ENCODE measurements at places on chromosomes 1 and 21. TPM values are rescaled to one million over a fixed set of nuclear protein-coding genes. Genes with fewer than 3 reads are reported as not detected.
A peak's percentile ranks its signal among the peaks of the same experiment; 100 is the strongest.

DNA sequence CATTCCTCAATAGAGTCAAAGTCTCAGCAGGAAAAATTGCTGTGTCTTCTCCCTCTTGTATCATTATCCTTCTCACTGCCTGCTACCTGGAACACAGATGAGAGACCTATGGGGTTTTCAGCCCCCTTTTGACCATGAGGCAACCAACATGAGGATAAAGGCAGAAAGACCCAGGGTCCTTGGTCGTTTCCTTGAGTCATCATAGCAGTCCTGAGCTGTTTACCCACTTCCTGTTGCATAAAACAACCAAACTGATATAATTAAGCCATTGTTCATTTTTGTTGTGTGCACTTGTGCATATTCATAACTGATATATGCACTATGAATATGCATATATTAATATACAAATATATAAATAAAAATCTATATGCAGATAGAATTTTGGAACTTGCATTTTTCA lies 188.3 kb upstream of the MAP1LC3C start:
- no peaks in the 10 kb centered on the region for H3K27me3 ChIP-seq
- DNase-seq = no peak
- no peaks in the 10 kb centered on the region for H3K36me3 ChIP-seq
- no peaks in the 10 kb centered on the region for H3K4me1 ChIP-seq
- no peak overlapping the region for H3K4me3 ChIP-seq

GRCh38 chr21:32481875-32482408 lies 69.4 kb downstream of the EVA1C start:
- no peaks in the 10 kb centered on the region for H3K27me3 ChIP-seq
- no peak overlapping the region for H3K4me3 ChIP-seq
- DNase-seq = no peak
- H3K4me1 ChIP-seq = peaks cover 14% of the 10 kb centered on the region

Gene SUCO
- 38.3 TPM for total RNA-seq

DNA sequence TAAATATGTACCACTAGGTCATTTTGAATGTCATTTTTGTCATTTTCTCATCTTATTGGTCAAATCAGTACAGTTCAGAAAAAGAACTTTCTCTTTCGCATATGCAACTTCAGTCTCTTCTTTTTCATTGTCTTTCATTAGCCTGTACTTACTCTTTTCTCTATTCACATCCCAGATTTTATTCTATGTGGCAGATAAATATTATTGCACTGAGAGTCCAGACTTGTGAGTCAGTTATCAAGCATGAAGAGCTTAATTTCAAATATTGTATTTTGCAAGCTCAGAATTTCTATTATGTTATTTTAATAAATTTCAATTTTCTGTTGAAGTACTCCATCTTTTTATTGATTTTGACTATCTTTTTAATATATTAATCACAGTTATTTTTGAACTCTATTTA lies 105.2 kb upstream of the PALMD start:
- peaks cover 9% of the 10 kb centered on the region for H3K27me3 ChIP-seq
- H3K4me1 ChIP-seq = peaks cover 2% of the 10 kb centered on the region
- no peaks in the 10 kb centered on the region for H3K36me3 ChIP-seq
- H3K4me3 ChIP-seq = no peak overlapping the region
- no peak overlapping the region for H3K27ac ChIP-seq

DNA sequence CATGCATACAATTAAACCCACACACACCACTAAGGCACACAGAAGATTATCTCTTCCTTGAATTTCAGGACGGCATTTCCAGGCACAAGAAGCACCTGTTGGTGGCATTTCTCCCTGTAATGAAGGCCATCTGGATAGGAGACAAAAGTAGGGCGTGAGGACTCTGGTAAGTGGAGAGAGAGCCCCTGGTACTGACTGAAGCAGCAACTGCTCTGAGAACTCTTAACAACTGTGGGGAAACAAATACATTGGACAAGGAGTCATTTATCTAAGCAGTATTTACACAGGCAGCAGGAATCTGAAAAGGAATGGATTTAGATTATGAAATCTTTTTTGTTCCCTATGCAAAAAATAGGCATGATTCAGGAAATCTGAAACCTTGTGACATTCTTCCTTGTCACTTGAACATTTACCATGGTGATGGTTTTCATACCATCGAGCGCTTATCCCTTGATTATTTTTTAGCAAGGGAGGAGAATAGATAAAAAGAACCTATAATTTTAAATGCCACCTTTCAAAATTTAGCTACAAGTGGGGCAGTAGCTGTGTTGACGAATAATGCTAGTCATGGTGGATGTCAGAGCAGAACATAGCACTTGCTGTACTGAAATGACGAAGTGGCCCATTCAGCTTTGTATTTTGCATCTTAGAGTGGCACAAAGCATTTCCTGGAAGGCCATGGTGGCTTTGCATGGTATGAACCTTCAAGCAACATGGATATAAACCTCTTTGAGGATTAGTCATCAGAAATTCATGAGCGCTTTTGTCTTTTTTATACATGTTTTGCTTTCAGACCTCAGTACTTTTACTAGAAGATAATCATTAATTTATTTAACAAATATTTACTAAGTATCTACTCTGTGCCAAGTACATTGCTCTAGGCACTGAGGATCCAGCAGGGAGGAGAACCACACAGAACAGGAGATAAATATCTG lies 362.0 kb downstream of the ADGRL2 start:
- H3K27ac ChIP-seq = peak overlapping the region; percentile 90
- no peaks in the 10 kb centered on the region for H3K27me3 ChIP-seq
- DNase-seq = no peak
- H3K4me3 ChIP-seq = peak overlapping the region; percentile 67
- H3K4me1 ChIP-seq = peaks cover 27% of the 10 kb centered on the region

Gene RAB25
- 0.50 TPM for total RNA-seq

Gene SAMD11
- total RNA-seq = not detected

GRCh38 chr1:244325056-244325758 lies 126.5 kb downstream of the ADSS2 start:
- H3K4me1 ChIP-seq = peaks cover 60% of the 10 kb centered on the region
- H3K27ac ChIP-seq = peak overlapping the region; percentile 95
- H3K36me3 ChIP-seq = peaks cover 23% of the 10 kb centered on the region

GRCh38 chr1:52604063-52604770 lies 2.0 kb downstream of the GPX7 start:
- peaks cover 48% of the 10 kb centered on the region for H3K4me1 ChIP-seq
- no peak for DNase-seq

- no peak for DNase-seq
- H3K4me3 ChIP-seq = no peak overlapping the region
- H3K27me3 ChIP-seq = no peaks in the 10 kb centered on the region
Measured at GRCh38 chr1:219278288-219278687, 104.6 kb downstream of the LYPLAL1 start.

Gene CTH
- total RNA-seq = 2.0 TPM

Gene TMEM269
- total RNA-seq = 0.21 TPM

- no peak overlapping the region for H3K4me3 ChIP-seq
- peaks cover 26% of the 10 kb centered on the region for H3K36me3 ChIP-seq
- no peaks in the 10 kb centered on the region for H3K27me3 ChIP-seq
- DNase-seq = no peak
- H3K27ac ChIP-seq = no peak overlapping the region
- no peaks in the 10 kb centered on the region for H3K4me1 ChIP-seq
Measured at GRCh38 chr1:231279683-231280082, 38.7 kb downstream of the GNPAT start.

Gene SPRR2F
- not detected for total RNA-seq

Gene PCSK9
- total RNA-seq = not detected

Gene CYP4A22
- total RNA-seq = not detected

GRCh38 chr1:234231061-234231892 lies 142.0 kb upstream of the COA6 start:
- peaks cover 4% of the 10 kb centered on the region for H3K36me3 ChIP-seq
- H3K4me1 ChIP-seq = peaks cover 21% of the 10 kb centered on the region
- peak overlapping the region; percentile 76 for H3K27ac ChIP-seq
- peaks cover 12% of the 10 kb centered on the region for H3K27me3 ChIP-seq
- peak overlapping the region; percentile 14 for H3K4me3 ChIP-seq
- no peak for DNase-seq

DNA sequence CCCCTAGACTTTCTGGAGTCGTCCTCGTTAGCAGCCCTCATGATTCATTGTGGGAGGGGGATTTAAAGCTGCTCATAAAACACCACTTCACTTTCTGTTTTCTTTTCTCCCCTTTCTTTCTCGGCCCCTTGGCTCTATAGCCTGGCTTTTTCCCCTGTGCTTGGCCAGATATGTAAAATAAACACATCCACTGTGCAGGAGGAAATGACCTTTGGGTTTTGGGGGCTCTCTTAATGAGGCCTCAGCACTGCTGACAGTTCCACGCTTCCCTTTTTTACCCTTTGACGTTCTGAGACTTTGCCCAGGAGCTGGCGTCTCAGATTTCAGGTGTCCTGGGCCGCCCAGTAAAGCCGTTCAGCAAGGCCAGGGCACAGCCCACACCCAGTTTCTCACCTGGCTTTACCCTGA lies 65.7 kb downstream of the RUNX3 start:
- no peak overlapping the region for H3K27ac ChIP-seq
- no peaks in the 10 kb centered on the region for H3K36me3 ChIP-seq
- DNase-seq = no peak
- H3K4me3 ChIP-seq = no peak overlapping the region

Gene ITGB2
- total RNA-seq = 500 TPM

DNA sequence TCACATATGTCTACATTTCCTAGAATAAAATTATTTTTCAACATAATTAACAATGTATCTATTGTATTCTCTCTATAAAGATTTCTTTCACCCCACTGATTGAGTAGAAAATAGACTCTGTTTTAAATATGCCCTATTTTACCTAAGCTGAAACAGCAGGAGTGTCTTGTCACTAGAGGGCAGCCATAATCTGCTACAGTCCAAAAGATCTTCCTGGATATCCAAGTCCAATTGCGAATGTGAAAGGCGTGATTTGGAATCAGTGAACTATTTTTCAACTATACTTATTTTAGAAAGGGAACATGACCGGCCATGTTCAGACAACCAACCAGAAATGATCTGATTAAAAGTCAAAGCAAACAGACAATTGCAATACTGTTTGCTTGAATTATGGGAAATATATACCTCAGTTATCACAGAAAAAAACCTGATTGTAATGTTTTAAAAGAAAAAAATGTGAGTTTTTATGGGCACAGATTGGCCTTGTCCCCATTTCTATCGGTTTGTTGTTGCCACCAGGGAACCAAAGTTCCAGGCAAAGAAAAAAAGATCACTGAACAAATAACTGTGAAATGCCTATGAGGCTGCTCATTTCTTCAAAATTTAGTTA lies 1211.0 kb upstream of the ADGRL4 start:
- no peaks in the 10 kb centered on the region for H3K27me3 ChIP-seq
- H3K4me1 ChIP-seq = no peaks in the 10 kb centered on the region
- DNase-seq = no peak
- no peak overlapping the region for H3K4me3 ChIP-seq

DNA sequence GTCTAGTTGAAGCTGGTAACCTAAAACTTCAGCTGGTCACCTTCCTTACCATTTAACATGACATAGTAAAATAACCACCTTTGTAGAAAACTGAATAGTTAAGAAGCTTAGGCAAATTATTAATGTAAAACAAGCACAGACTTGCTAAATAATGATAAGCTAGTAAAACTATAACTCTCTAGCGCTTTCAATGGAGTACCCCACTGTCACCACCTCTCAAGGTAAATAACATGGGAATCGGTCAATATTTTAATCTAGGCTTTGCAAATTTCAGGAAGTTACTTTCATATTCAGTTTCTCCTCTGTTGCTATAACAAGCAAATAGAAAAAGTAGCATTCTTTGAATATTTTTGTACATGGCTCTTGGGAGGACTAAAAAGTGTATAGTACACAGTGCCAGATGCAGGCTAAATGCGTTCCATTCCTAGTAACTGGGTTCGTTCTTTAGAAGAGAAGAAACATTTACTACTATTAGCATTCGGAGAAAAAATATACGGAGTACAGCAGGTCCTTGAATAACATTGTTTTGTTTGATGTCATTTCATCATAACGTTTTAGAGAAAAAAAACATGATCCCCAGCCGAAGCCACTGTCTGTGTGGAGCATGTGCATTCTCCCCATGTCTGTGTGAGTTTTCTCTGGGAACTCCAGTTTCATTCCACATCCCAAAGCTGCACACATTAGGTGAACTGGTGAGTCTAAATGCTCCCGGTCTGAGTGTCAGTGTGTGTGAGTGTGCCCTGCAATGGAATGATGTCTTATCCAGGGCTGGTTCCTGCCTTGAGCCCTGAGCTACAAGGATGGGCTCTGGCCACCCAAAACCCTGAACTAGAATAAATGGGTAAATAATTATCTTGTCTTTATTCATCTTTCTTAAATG lies 52.5 kb downstream of the EPRS1 start:
- peaks cover 36% of the 10 kb centered on the region for H3K36me3 ChIP-seq
- no peak overlapping the region for H3K4me3 ChIP-seq
- peaks cover 2% of the 10 kb centered on the region for H3K4me1 ChIP-seq
- H3K27me3 ChIP-seq = no peaks in the 10 kb centered on the region
- no peak overlapping the region for H3K27ac ChIP-seq

GRCh38 chr21:16117851-16118590 lies 388.2 kb downstream of the USP25 start:
- H3K27me3 ChIP-seq = peaks cover 2% of the 10 kb centered on the region
- H3K36me3 ChIP-seq = no peaks in the 10 kb centered on the region
- no peak for DNase-seq

Gene NT5C1A
- total RNA-seq = not detected

DNA sequence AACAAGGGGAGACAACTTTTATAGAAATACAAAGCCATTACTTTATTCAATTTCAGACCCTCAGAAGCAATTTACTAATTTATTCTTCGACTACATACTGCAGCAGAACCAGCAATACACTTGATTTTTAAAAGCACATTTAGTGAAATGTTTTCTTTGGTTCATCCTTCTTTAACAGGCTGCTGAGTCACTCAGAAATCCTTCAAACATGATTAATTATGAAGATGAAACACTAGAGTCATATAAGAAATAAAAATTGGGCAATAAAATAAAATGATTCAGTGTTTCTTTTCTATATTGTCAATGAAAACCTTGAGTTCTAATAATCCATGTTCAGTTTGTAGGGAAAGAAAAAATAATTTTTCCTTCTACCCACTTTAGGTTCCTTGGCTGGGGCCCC lies 47.0 kb downstream of the CHML start:
- no peak for DNase-seq
- H3K4me3 ChIP-seq = no peak overlapping the region
- H3K27me3 ChIP-seq = no peaks in the 10 kb centered on the region
- H3K27ac ChIP-seq = no peak overlapping the region
- peaks cover 18% of the 10 kb centered on the region for H3K36me3 ChIP-seq

DNA sequence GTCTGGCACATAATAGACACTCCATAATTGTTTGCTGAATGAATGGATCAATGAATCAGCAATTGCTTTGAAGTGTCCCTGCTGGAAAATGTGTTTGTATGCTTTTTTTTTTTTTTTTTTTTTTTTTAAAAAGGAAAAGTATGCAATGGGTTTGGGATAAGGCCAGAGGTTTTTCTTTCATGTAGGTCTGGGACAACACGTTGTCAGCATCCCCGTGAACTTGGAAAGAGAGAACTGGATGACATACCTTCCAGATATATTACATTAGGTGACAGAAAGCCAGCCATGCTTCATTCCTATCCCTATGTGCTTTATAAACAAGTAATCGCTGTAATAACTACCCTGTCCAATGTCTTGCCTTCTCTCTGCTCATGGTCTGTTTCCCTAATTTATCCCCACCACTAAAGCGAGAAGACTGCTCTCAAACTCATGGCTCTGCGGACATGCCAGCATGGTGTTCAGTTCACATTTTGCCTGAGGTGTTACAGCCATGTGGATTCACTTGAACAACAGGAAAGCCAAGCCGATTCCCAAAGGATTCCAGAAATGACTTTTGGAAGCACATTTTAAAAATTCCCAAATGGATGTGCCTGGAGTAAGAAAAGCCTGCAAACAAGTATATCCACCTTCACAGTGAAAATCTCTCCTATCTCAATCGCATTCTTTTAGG lies 34.8 kb upstream of the GREM2 start:
- H3K27ac ChIP-seq = no peak overlapping the region
- H3K4me1 ChIP-seq = no peaks in the 10 kb centered on the region
- no peak overlapping the region for H3K4me3 ChIP-seq
- H3K36me3 ChIP-seq = no peaks in the 10 kb centered on the region
- no peak for DNase-seq

Gene ZNF695
- total RNA-seq = 0.10 TPM

All from activated CD4-positive, alpha-beta T cell treated with anti-CD3 and anti-CD28 coated beads, Interleukin-2, amount 10 ng/mL, durations not matched to agents 7 days and 5 days (primary cell).